ENCODE measurements at places on chromosomes 2 and 18.

DNA sequence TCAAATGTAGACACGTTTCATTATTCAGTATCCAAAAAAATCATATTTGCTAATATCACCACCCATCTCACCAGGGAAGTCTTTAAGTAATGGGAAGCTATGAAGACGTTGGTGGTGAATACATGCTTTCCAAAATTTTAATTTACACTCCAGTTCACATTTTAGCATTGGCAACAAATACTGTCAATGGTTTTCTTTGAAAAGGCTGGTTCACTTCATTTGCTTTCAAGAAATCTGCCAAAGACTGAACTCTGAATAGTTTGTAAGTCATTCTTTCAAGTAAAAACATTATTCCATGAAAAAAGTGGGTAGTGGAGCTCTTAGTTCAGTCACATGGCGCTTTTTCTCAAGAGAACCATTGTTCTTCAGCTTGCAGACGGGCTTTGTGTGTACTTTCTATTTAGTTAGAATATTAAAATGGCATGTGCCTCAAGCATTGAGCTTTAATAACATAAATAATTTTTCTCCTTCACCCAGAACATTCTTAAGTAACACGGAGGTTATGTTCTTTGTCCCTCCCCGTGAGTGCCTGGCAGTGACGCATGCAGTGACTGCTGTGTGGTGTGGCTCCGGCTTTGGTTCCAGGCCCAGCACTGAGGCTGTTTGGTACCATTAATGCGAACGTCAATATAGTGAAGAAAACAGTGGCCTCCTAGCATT, 300.0 kb upstream of the HDAC4 start:
- no peak for DNase-seq

GRCh38 chr2:133571249-133571648, 3.0 kb upstream of the NCKAP5 start:
- DNase-seq: no peak

- DNase-seq: no peak
Measured at GRCh38 chr2:198325359-198325758, 521.0 kb downstream of the PLCL1 start.

DNA sequence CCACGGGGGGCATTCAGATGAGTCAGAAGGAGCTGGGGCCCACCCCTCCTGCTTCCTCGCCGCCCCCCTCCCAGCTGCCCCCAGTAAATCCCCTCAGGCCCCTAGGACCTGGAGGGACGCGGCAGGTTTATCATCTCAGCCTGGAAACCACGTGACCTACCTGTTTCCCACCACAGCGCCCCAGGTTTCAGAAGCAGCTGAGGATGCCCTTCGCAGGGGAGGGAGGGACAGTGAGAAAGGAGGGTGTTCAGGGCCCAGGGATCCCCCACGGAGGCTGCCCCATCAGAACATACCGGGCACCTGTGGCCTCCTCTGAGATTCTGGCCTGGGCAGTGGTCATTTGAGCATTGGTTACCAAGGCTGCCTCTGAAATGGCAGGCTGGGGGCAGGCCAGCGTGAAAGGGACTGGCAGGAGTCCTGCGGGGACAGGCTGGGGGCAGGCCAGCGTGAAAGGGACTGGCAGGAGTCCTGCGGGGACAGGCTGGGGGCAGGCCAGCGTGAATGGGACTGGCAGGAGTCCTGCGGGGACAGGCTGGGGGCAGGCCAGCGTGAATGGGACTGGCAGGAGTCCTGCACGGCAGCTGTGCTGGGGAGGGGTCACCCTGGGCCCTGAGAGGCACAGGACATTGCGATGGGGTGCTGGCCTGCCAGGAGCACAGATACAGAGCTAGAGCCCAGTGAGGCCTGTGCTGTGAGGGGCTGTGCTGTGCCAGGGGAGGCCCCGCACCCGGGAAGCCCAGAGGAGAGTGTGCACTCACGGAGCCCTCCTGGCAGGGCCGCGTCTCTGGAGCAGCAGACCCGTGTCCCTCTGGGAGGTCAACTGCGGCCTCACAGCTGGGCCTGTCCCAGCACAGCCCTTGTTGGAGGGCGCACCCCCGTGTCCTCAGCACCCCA, 1.6 kb downstream of the NEU4 start:
- DNase-seq: no peak

GRCh38 chr2:12404497-12404896, 312.2 kb upstream of the TRIB2 start:
- DNase-seq: no peak

GRCh38 chr2:222652491-222653255, 3.2 kb downstream of the FARSB start:
- DNase-seq: no peak

DNA sequence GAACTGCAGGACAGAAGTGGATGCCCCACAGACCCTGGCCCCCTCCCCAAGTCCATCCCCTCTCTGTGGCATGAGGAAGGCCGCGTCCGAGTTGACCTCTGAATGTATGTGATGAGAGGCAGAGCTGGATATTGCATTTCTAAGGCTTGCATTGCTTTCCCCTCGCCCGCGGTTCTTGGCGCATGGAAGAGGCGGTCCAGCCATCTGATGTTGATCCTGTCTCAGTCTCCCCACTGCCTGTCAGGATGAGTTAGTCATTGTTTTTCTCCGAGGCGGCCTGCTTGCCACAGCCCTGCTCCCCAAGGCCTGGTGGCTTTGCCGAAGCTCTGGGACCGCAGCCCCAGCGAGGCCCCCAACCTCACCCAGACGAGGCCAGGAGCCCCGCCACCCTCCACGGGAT, 88.6 kb downstream of the SMAD7 start:
- DNase-seq: no peak

- DNase-seq: no peak
Measured at GRCh38 chr18:56043641-56044061, 455.7 kb upstream of the TCF4 start.

- no peak for DNase-seq
Measured at GRCh38 chr18:22378672-22379282, 38.9 kb downstream of the CTAGE1 start.

DNA sequence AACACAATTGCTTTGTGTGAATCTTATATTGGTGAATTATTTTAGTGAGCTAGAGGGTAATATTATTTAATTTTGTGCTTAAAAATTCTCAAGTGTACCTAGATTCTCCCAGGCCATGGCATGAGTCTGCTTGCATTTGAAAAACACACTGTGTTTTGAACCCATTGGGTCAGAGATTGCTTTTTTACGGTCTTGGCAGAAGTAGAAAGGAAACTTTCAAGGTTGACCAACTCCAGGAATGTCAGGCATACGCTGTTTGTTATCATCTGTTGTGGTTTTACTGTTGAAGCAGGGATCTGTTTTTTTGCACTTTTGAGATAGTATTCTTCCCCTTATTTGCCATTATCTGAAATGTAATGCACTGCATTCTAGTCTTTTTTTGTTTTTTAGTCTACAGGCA, 377.4 kb downstream of the RPRM start:
- DNase-seq: no peak

GRCh38 chr18:54830866-54831265, 2.6 kb downstream of the RAB27B start:
- DNase-seq: no peak

DNA sequence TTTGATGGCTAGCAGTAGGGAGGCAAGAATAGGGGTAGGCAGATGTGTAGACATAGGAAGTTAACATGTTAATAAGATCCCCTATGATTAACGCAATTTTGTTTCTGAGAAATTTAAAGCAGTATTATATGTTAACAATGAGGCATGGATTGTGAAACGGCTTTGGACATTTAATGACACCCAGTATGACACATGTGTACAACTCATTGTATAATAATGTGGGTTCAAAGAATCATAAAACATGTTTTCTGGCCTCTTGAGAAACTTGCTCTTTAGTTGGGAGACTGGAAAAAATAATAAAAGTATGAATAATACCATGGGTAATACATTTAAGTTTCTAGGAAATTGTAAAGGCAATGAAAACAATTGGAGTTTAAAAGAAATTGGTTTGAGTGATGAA, 332.1 kb upstream of the CDH20 start:
- no peak for DNase-seq

GRCh38 chr2:46097714-46098480, 199.3 kb upstream of the EPAS1 start:
- peak; percentile 61 for DNase-seq

- DNase-seq: peak; percentile 47
Measured at GRCh38 chr18:4106407-4107033, 348.6 kb downstream of the DLGAP1 start.

DNA sequence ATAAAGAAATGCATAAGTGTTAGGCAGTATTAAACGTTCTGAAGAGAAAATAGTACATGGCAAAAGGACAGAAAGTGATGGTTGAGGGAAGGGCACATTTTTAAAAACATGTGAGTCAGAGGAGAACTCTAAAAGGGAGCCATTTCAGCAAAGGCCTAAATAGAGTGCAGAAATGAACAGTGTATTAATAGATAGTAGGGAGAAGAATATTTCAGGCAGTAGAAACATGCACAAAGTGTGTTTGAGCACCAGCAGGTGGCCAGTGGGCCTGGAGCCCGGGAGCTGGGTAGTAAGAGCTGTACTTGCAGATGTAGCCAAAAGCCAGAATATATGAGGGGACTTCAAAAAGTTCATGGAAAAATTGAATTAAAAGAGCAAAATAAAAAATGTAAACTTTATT, 288.1 kb upstream of the FIGN start:
- DNase-seq: no peak

GRCh38 chr2:68901199-68901514, 30.0 kb upstream of the BMP10 start:
- DNase-seq: no peak

- peak; percentile 49 for DNase-seq
Measured at GRCh38 chr2:176455816-176456291, 186.6 kb downstream of the MTX2 start.

- DNase-seq: no peak
Measured at GRCh38 chr2:33069894-33070651, 123.3 kb downstream of the LTBP1 start.

DNA sequence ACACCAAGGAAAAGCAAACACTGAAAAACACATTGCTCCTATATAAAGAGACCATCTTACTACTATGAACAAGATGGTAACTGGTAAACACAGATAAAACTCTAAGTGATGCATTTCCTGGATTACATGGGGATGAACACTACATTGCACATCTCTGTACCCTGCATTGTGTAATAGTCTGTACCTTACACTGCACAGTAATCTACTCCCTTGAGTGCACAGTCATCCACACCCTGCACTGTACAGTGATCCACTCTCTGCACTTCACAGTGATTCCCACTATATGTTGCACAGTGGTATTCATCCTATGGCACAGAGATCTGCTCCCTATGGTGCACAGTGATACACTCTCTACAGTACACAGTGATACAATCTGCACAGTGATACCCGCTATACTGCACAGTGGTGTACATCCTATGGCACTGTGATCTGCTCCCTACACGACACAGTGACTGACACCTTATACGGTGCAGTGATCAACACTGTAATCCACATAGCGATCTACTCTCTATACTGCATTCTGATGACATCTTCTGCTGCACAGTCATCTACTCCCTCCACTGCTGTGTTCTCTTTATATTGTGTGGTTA, 462.2 kb upstream of the RGPD4 start:
- DNase-seq: no peak

DNA sequence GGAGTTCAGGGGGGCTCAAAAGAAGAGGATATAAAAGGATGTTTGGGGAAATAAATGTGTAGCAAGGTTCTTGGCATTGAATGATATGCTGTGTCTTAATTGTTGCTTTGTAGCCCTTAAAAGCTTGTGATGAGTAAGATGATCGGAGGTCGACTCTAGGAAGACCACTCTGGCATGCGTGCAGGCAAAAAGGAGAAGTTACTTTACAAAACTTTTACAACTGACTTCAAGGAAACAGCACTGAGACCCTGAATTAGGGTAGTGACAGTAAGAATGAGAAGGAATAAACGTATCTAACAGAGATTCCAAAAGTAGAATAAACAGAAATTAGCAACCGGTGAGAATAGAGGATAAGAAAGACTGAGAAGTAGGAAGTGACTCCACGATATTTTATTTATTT, 228.7 kb upstream of the TANK start:
- no peak for DNase-seq

DNA sequence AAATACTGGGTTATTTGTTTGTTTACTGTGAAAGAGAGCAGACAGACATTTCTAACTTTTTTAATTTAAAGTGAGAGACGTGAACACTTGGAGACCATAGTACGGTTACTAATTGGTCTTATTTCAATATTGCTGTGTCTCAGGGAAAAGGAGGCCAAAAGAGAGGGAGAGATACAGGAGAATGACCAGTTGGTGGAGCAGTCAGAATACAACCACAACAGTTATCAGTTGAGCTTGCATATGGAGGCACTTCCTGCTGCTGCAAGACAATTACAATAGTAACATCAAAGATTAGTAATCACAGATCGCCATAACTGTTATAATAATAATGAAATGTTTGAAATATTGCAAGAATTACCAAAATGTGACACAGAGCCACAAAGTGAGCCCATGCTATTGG, 58.2 kb downstream of the TWSG1 start:
- no peak for DNase-seq

- DNase-seq: no peak
Measured at GRCh38 chr18:12652861-12653401, 5.0 kb downstream of the SPIRE1 start.

DNA sequence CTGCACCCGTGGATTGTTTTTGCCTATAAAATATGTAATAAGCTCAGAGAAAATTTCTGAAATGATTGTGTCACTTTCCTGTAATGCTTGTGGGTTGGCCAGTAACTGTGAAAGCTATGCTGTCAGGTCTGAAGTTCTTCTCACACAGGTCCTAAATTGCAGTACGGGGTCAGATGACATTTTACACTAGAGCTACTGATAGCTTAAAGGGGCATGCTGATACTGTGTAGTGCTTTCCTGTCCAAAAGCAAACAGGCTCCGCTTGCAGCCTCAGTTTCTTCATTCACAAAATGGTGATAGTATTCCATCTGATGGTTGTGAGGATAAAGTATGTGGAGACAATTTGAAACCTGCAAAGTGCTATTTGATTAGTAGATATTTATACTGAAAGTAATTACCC, 7.6 kb upstream of the FARSB start:
- no peak for DNase-seq

- DNase-seq: no peak
Measured at GRCh38 chr2:192124571-192124970, 70.2 kb downstream of the TMEFF2 start.

- no peak for DNase-seq
Measured at GRCh38 chr2:352696-353095, 64.8 kb upstream of the ALKAL2 start.

DNA sequence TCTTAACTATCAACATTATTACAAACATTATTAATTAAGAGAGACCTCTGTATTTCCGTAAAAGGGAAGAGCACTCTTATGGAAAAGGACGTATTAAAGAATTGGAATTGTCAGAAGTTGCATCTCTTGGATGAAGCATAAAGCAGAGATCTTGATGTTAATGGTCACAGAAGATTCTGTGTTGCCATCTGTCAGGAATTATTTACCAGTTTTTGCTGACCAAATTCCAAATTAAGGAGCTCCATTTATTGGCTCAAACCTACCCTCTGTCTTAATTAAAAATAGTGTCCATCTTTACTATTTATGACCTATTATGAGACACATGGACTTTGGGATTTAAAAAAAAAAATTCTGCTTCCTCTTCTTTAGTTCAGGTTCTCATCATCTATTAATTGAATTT, 232.1 kb downstream of the ARHGAP15 start:
- DNase-seq: no peak
